Activated naive CD4-positive, alpha-beta T cell treated with anti-CD3 and anti-CD28 coated beads, Interleukin-2, amount 50 U/mL, for 16 hours (primary cell): ENCODE measurements at places on chromosomes 6 and 20.

GRCh38 chr20:53493311-53493857, 100.3 kb downstream of the ZNF217 start:
- no peak for DNase-seq

GRCh38 chr6:40947876-40948526, 91.0 kb downstream of the UNC5CL start:
- no peak for DNase-seq

GRCh38 chr20:434221-434620, 26.1 kb downstream of the RBCK1 start:
- DNase-seq = no peak

DNA sequence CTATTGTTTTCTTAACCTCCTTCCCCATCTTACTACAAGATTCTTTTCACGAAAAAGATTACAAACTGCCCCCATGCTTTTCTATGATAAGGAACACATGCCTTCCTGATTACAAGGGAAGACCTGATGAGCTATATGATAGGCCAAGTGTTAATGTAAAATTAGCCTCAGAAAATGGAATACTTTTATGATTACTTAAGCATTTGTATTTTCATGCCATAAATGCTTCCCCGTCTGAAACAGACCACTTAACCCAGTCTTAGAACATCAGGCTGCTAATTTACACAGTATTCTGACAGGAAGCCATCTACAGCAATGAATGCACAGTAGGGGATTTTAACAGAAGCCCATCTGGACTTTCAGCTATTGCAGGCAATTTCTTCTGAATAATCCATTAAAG, 274.9 kb downstream of the HAO1 start:
- no peak for DNase-seq

GRCh38 chr6:150627585-150628025, 27.9 kb downstream of the PLEKHG1 start:
- DNase-seq = no peak

DNA sequence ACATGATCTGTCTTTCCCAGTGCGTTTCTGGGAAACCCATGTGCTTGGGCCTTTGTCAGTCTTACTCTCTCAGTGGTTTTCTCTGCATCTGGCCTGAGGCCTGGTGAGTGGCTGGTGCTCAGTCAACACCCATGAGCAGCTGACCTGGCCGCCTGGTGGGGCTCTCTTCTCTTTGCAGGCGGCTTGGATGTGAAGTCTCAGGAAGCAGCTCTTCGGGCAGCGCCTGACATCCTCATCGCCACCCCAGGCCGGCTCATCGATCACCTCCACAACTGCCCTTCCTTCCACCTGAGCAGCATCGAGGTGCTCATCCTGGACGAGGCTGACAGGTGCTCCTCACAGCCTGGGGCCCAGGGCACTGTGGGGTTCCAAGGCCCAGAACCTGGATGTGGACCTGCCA, 10.8 kb downstream of the DDX27 start:
- DNase-seq = no peak

- DNase-seq = no peak
These were observed 275.3 kb downstream of the ALDH8A1 start for GRCh38 chr6:134674562-134674961.

GRCh38 chr6:123925350-123925749, 121.7 kb downstream of the NKAIN2 start:
- DNase-seq = no peak

DNA sequence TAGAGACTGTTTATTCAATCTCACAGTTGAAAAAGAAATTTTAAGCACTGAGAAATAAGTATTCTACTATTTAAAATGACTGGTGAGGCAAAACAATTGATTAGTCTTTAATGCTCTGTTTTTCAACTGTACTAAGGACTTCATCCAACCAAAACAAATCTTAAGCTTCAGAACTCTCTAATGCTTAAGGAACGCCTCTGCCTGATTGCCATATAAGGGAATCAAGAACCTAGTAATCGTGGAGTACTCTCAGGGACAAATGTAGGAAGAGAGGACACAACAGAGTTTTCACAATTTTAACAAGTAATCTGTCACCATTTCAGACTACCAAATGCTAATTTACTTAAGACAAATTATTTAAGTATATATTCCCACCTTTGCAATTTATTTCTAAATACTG, 16.1 kb downstream of the FBXO30 start:
- DNase-seq = no peak

- no peak for DNase-seq
These were observed 6.3 kb upstream of the PLTP start for GRCh38 chr20:45918182-45918737.

DNA sequence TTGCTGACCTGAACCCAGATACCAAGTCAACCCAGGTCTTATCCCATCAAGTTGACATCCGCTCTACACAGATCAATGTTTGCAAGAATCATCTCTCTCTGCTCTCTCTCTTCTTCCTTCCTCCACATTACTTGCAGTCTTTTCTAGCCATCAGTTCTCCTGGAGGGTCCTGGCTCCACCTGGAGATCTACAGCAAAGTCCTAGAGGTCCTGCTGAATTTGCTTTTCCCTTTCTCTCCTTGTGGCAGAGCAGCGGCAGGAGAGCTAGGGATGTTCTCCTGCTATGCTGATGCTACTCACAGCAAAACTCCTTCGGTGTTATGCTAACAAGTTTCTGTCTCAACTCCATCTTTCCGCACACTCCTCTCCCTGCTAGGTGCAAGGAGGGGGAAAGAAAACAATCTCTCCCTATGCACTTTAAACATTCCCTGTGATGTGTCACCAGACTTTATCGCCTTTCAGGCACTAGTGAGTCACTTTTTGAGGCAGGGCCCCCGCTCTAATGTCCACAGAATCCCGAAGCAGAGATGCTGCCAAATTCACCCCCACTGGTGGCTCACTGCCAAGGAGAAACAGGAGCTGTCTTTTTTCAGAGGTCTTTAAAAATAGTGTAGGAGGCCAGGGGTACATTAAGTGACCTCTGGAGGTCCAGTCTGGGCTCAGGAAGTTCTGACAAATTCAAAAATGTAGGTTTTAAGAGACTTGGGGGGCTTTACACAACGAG, 62.6 kb downstream of the FAM50B start:
- DNase-seq = no peak

GRCh38 chr6:152948150-152948768, 34.6 kb downstream of the FBXO5 start:
- no peak for DNase-seq

GRCh38 chr6:105620878-105621277, 218.0 kb upstream of the PREP start:
- no peak for DNase-seq

GRCh38 chr6:12264671-12265070, 25.5 kb upstream of the EDN1 start:
- DNase-seq = no peak

- no peak for DNase-seq
These were observed 520.0 kb upstream of the IRAK1BP1 start for GRCh38 chr6:78347191-78347916.

- DNase-seq = no peak
These were observed 99.5 kb downstream of the CDC5L start for GRCh38 chr6:44487002-44487401.

DNA sequence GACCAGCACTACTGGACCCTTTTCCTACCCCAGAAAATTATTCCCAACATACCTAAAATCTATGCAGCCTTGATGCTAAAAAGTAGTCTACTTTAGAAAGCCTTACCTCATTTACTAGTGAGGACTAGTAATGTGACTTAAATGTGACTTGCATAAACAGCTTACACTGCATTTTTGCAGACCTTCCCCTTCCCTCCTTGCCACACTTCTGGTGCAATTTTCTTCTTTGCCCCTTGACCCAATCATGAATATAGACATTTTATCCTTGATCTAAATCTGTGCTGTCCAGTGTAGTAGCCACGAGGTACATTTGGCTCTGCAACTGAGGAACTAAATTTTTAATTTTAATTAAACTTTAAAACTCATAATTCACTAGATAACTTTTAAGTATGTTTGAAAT, 7.0 kb upstream of the ZKSCAN8 start:
- no peak for DNase-seq
